ENCODE measurements at places on chromosomes 4 and X.

DNA sequence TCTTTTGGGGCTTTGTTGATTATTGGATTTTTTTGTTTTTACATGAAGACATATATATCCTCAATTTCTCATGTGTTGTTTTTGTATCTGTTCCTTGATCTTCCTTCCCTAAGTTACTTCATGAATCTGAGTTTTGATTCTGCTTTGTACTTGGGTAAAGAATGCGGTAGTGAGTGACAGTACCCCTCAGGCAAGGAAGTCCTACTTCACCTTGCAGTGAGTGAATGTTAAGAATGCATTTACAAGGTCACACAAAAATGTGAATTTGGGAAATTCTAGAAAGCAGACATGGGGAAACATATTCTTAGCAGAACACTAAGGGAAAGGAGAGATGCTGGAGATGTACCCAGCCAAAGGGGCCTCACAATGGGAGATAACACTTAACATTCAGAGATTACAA, 373.1 kb upstream of the LCORL start:
- no peak for DNase-seq

DNA sequence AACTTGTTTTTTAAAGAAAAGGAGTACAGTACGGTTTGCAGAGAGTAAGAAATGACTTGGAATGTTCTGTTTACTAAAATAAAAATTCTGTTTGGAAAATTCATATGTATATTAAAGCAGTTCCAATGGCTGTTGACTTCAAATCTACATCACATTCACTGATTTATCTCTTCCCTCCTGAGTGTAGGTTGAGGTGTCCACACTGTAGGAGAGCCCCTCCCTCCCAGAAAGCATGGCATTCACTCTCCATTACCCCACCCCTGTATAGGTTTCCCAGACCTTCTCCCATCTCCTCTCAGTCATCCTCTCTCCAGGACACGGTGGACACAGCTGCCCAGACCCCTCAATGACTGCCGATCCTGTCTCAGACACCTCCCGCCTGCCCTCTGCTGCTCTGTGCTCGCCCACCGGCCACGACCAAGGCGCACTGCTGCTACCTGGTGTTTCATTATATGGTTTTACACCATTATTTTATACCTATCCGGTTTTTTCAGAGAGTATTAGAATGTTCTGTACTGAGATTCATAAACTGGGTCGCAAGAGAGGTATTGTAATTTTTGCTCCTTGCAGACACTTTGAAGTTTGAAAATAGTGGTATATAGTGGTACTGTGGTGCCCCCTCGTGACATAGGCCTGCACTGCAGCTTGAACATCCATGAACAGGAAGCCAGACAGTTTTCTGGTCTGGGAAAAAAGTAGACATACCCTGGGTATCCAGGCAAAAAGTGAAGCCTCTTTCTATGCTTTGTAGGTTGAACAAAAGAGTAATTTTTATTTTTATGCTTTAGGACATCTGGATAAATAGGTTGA, 38.8 kb upstream of the BEX4 start:
- DNase-seq, result peak; percentile 70

- DNase-seq, result no peak
Measured at GRCh38 chr4:187883049-187883448, 112.5 kb upstream of the ZFP42 start.

DNA sequence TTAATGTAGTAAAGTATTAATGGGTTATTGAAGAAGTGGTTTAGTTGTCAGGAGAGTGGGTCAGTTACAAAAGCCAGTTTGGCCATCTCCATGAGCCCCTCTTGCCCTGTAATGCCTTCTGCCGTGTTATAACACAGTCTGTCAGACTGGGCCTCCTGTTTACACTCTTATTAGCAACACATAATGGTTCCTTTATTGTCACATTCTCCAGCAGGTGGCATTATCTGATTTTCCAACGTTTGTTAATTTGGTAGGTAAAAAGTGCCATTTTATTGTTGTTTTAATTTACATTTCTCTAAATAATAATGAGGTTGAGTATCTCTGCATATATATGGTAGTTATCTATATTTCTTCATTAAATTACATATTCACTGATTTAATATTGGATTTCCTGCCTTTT, 560.8 kb downstream of the FGF13 start:
- no peak for DNase-seq

- no peak for DNase-seq
Measured at GRCh38 chrX:25002661-25003020, 13.1 kb downstream of the ARX start.

GRCh38 chr4:4729206-4729605, 130.3 kb upstream of the MSX1 start:
- DNase-seq, result no peak

DNA sequence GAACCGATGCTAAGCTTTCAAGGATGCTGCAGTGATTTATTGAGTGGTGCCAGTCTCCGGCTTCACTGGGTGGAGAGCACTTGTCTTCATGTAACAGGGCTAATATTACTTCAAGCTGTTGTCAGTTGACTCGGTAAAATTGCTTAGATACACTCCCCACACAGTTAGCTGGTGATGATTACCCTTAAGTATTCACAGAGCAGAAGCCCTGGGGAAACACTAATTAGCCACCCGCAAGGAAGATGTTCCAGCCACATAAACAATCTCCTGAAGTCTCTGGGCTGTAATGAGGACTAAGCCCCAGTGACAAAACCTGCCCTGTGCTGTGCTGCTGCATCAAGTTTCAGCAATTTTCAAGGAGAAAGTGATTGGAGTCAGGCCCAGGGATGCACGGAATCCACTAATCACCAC, 37.3 kb upstream of the GK2 start:
- DNase-seq, result no peak
